ENCODE measurements at places on chromosomes 6 and 20.
A peak's percentile ranks its signal among the peaks of the same experiment; 100 is the strongest.

DNA sequence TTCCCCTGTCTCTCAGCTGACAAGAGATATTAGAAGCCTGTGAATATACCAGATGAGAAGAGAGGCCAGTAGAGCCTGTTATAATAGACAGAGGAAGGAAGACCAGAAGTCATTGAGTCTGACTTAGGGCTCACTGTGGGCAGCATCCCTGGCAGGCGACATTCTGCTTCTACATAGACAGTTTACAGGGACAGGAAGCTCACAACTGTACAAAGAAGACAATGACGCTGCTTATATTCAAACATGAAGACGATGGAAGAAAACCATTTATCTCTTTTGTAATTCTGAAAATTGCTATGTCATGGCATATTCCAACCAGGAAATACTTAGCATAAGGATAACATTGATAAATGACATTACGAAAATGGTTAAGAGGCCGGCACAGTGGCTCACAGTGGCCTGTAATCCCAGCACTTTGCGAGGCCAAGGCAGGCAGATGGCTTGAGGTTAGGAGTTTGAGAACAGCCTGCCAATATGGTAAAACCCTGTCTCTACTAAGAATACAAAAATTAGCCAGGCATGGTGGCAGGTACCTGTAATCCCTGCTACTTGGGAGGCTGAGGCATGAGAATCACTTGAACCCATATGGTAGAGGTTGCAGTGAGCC lies 170.9 kb downstream of the UBE3D start:
- DNase-seq, result no peak

DNA sequence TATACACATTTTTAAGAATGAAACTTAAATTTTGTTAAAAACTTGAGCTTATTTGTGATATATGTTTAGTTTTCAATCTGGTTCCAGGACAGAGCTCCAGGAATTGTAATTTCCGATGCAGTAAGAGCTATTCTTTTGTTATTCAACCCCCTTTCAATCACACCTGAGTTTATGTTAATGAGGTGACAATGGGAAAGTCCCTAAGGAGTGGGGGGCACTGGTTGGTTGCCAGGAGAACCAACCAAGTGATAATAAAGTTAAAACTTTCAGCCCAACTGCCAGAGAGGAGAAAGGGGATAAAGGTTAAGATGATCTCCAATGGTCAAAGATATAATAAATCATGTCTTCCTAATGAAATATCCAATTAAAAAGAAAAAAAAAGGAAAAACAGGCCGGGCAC lies 19.8 kb downstream of the MDN1 start:
- DNase-seq, result no peak

DNA sequence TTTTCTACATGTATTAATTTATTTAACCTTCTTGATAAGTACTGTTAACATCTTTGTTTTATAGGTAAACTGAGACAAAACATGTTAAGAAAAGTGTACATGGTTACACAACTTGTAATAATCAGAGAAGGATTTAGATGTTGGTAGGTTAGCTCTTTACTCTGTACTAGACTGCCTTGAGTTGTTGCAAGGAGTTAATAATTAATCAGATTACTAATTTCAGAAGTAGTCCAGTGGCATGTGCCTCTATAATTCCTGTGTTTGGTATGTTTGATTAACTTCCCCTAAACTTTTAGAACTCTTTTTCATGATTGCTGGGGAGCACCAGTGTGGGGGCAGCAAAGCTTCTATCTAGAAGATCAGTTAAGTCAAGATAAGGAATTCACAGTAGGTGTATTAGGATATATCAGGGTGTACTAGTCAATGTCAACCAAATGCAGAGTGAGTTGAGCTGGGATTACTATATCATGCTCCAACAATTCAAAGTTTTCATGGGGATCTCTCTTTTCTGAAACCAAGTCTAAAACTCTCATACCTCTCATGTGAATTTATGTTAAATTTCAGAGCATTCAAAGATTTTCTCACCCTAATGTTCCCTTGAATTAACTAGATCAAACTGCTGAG lies 129.7 kb upstream of the AHI1 start:
- no peak for DNase-seq

- no peak for DNase-seq
These were observed 61.4 kb downstream of the DNAH8 start for GRCh38 chr6:38776515-38776914.

DNA sequence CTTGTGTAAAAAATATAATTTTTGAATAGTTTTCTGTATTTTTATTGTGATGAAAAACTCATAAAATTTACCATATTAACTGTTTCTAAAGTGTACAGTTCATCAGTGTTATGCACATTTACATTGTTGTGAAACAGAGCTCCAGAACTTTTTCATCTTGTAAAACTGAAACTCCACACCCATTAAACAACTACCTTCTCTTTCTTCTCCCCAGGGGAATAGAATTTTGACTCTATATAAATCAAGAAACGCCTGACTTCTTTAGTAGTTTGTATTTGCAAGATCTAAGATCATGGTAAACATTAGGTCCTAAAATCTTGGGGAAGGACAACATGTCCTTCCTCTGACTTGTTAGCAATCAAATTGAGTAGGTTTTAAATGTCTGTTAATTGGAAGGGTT lies 9.1 kb downstream of the ANKRD66 start:
- DNase-seq, result no peak

DNA sequence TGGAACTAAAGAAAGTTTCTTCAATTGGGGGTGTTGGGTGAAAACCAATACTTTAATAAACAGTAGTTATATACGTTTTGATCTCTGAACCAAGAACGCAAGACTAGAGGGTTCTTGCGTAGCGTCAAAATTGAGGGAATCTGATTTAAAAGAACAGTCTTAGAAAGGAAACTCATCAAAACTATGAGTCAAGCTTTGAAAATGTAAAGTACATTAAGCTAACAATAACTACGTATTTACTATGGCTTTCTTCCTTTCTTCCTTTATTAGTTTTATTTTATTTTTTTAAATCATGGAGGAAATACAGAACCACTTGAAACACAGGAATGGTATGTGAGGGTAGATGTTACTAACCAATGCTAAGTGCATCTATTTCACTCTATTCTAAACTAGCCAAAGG lies 287.0 kb upstream of the RSPO3 start:
- DNase-seq, result no peak

GRCh38 chr6:150667977-150668716 lies 68.5 kb downstream of the PLEKHG1 start:
- DNase-seq, result no peak

- DNase-seq, result no peak
These were observed 57.6 kb downstream of the GCNT2 start for GRCh38 chr6:10578723-10579122.

DNA sequence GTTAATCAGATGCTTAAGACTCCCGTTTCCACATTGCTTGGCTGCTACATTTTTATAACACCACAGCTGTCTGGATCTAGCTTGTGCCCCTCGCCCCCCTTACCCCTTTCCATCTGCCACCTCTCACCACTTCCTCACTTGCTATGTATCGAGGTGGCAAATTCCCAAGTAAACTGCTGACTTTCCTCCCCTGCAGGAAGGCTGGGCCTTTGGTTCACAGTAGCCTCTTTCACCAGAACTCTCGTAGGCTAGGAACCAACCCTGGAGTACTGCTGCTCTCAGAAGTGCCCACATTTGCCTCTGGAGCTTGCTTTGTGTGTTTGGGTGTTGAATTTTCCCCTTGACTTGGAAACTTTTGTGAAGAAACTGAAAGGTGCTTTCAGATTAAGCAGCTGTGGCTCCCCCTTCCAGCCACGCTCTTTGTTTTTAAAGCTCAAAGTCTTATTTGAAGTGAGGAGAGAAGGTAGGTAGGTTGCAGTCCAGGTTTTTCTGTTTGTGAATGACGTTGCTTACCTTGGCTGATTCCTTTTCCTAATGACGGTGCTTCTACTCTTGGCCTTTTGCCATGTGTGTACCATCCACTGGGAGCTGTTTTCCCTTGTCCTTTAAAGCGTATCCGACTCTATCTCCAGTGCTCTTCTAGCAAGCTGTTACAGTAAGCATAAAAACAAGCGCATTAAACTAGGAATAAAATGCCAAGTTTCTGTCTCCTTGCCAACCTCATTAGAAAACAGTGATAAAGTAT lies 90.4 kb downstream of the CARMIL1 start:
- DNase-seq, result no peak

- DNase-seq, result no peak
These were observed 205.3 kb downstream of the ADGRG6 start for GRCh38 chr6:142507065-142507464.

DNA sequence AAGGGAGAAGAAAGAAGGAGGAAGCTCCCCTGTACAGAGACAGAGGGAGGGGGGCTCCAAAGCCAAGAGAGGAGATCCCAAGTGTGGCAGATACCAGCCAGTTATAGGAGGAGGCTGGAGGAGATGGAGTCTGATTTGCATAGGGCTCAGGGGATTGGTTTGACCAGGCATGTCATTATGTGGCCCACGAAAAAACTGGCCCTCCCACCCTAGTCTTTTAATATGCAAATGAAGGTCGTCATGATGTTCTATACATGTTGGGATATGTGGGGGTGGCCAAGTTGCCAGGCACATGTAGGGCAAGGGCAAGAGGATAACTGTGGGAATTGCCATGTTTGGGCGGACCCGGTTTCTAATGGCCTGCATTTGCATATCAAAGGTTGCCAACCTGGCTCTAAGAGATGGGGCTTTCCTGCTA lies 17.6 kb upstream of the ZFP64 start:
- DNase-seq, result no peak

DNA sequence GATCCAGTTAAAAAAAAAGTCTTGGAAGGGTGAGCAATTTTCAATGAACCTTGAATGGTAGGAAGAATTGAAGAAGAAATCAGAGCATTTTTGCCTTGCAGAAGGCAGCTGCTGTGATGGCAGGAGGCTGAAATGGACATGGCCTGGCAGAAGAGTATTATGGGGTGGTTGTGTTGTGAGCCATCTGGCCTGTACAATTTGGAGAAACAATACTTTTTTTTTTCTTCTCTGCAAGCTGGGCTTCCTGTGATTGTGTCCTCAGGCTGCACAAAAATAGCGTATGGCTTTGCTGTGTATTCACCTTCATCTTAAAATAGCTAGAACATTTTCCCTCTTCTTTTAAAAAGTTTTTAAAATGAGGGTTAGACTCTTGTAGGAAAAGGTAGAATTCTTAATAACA lies 21.4 kb downstream of the SYCP2L start:
- no peak for DNase-seq

- no peak for DNase-seq
These were observed 33.3 kb downstream of the FAM50B start for GRCh38 chr6:3882431-3882830.

DNA sequence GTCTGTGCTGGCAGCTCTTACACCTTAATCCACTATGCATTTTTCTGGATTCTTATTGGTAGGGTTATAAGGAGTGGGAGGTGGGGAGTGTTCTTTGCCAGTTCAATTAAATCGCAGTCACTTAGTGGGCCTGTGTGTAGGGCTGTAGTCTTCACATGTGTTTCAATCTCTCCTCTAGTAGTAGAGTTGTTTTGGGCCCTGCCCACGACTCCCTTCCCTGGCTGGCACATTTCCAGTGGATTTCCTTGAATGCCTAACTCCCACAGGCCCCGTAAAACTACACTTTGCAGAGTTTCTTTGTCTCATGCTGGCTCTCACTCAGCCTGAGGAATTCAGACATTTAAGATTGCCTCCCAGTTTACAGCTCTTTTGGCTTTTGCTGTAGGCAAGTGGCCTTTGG lies 414.0 kb upstream of the OPRM1 start:
- no peak for DNase-seq

DNA sequence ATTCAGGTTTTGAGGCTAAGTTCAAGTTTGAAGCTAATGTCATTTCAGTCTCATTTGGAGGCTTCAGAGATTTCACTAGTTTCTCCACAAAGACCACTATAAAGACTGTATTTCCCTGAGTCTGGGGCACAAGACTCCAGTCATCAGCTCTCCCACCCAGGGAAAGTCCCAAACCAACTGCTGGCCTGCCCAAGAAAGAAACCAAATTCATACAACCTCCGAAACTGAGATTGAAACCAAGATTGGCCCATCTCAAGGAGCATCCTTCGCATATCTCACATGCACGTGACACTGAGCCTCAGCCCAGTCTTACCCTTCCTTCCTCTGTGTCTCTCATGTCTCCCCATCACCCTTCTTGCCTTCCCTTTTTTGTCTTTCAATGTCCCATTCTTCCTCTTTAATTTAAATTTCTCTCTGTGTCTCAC lies 3.5 kb upstream of the LTA start:
- DNase-seq, result peak; percentile 82

- no peak for DNase-seq
These were observed 23.1 kb upstream of the PBOV1 start for GRCh38 chr6:138241381-138241780.

- peak; percentile 2 for DNase-seq
These were observed 129.7 kb upstream of the UFL1 start for GRCh38 chr6:96391776-96392360.

DNA sequence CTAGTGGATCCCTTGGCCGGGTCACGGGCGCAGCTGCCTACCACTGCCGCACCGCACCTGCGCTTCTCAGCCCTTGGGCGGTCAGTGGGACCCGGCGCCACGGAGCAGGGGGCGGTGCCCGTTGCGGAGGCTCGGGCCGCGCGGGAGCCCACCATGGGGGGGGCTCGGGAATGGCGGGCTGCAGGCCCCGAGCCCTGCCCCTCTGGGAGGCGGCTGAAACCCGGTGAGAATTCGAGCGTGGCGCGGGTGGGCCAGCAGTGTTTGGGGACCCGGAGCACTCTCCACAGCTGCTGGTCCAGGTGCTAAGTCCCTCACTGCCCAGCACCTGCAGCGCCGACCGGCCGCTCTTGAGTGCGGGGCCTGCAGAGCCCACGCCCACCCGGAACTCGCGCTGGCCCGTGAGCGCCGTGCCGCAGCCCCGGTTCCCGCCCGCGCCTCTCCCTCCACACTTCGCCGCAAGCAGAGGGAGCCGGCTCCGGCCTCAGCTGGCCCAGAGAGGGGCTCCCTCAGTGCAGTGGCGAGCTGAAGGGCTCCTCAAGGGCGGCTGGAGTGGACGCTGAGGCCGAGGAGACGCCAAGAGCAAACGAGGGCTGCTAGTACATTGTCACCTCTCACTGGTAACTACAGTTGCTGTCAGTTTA lies 120.5 kb upstream of the TMEM170B start:
- no peak for DNase-seq

GRCh38 chr20:56759741-56760278 lies 130.7 kb downstream of the TFAP2C start:
- DNase-seq, result no peak

- DNase-seq, result no peak
These were observed 19.6 kb upstream of the CLIC5 start for GRCh38 chr6:46035242-46035641.

DNA sequence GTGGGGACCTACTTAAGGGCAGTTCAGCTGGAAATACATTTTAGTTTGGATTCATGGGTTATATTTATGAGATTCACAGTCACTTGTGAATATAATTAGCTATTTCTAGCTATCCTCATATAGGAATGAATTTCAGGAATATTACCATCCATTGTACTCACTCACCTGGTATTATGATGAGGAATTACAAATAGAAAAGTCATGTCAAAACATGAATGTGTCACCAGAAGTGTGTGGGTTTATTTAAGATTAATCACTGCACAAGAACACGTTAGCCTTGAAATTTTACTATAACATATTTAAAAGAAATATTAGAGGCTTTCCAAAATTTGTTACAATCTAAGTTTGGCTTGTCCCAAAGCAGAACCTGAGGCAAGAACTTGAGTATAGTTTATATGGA lies 510.5 kb downstream of the PHF3 start:
- no peak for DNase-seq

GRCh38 chr6:43391440-43392031 lies 22.1 kb upstream of the ZNF318 start:
- peak; percentile 19 for DNase-seq
